ENCODE measurements at places on chromosomes 4 and X.

DNA sequence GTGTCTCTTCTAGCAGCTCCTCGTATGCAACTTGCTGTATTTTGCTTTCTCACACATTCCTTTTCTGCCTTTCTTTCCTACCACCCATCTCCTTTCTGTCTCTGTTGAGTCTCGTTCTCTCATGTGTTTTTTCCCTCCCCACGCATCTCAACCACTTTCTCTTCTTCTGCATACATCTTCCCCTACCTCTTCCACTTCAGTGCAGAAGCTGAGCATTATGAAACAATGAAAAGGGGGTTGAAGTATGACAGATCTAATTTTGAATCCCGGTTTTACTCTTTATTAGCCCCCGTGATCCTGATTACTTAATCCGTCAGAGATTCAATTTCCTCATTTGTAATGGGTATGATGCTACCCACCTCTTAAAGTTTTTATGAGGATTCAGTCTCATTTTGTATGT lies 7.3 kb downstream of the FAM241A start:
- no peak for DNase-seq

DNA sequence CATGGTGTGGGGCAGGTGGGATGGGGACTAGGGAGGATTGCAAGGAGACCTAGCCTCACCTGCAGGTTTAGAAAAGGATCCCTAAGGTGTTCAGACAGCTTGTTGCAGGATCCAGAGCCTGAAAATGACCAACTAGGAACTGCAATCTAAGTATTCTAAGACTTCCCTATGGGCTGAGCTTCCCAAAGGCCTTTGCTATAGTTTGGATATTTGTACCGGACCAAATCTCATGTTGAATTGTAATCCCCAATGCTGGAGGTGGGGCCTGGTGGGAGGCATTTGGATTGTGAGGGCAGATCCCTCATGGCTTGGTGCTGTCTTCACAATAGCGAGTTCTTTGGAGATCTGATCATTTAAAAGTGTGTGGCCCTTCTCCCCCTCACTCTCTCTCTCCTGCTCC lies 52.1 kb downstream of the GPC3 start:
- DNase-seq: no peak

- no peak for DNase-seq
These were observed 2.9 kb downstream of the TBL1X start for GRCh38 chrX:9467751-9468150.

DNA sequence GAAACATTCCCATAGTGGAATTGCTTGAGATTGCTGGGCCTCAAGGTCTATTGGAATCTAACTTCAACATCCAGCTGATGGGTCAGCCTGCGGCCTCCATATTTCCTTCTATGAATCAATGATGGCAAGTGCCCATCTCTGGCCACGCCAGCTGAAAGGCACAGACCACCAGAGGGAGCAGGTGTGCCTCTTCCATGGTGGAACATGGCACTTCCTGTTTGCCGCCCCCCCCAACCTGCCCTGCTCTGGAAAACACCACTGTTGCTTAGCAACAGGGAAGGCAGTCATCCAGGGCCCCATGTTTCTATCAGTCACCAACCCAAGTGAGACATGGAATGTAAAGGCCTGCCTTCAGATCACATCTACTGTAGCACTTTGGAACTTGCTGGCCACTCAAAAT lies 11.6 kb downstream of the PAGE4 start:
- peak; percentile 84 for DNase-seq

DNA sequence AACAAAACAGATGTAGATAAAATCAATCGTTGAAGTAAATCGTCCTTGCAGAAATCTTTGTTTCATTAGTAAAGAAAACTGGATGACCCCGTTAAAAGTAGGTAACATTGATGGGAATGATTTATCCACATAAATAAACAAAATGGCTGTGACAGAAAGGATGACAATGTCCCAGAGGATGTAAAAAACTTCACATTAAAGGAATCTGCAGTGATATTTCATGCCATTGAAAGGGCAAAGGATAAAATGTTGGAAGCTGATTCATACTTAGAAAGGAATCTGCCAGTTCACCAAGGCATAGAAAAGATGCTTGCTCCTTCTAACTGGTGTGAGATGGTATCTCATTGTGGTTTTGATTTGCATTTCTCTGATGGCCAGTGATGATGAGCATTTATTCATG lies 24.2 kb upstream of the EPGN start:
- no peak for DNase-seq

DNA sequence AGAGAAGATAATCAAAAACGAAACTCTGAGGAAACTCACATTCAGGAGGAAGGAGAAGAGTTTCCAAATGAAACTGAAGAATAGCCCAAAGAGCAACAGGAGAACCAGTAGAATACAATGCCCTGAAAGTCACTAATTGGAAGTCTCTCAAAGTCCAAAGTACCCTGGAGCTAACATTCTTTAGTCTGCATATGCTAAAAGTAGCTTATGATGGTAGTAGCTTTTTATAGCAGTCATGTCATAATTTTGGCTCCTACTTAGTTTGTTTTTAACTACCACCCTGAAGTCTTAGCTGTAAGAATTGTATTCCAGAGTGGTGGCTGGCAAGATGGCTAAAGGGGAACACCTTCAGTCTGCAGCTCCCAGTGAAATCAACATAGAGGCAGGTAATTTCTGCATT lies 100.3 kb upstream of the FGF16 start:
- DNase-seq: no peak

DNA sequence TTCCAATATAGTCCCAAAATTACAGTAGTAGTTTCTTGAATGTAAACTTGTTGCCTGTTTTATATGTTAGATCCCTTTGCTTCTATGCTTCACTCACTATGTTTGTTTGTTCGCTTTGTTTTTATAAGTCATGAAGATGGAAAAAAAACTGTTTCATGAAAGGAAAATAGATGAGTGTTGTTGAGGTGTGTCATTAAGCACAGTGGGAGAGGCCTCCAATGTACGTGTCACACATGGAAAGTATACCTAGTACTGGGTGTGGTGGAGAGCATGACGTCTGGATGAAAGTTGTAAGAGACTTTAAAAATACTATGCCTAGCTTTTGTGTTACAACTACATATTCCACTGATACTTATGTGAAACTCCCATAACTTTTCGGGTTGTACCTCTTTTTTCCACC lies 28.4 kb downstream of the PLS3 start:
- no peak for DNase-seq

DNA sequence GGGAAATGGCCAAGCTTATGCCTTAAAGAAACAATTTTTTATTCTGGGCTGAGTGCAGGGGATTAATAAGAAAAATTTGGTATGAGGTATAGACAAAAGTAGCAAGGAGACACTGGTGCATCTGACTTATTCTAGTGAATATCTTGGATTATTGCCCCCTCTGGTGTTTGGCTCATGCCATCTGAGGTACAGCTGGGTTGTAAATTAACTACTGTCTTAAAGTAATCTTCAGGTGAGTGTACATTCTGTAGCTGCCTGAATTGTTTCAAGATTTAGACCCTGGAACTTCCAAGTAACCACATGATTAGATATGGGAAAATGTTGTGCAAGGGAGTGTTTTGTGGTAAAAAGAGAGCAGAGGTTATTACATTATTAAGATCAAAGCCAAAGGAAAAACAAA lies 988.7 kb downstream of the FAM133A start:
- no peak for DNase-seq

- DNase-seq: no peak
These were observed 2.2 kb downstream of the PDE6B start for GRCh38 chr4:627347-628125.

DNA sequence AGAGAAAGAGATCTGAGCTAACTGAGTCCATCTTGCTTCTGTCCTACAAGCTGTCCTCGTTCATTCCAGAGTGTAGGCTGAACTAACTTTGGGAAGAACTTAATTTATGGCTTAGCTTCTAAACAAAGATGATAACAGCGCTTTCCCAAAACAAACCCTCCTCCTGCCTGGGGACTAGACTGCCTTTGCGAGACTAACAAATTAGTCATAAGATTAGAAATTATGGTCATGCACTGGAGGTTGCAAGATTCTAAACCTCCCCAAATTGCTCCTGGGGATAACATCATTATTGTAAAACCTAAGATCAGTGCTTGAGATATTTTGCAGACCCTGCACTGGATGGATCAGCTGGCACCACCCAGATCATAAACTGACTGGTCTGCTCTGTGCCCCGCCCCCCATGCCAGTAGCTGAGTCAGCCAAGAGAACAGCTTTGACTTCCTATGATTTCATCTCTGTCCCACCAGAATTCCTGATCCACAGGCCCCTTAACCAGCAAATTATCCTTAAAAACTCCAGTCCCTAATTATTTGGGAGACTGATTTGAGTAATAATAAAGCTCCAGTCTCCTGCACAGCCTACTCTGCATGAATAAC lies 883.3 kb downstream of the TRIML1 start:
- DNase-seq: no peak

GRCh38 chrX:71540801-71541200 lies 7.9 kb downstream of the OGT start:
- no peak for DNase-seq

DNA sequence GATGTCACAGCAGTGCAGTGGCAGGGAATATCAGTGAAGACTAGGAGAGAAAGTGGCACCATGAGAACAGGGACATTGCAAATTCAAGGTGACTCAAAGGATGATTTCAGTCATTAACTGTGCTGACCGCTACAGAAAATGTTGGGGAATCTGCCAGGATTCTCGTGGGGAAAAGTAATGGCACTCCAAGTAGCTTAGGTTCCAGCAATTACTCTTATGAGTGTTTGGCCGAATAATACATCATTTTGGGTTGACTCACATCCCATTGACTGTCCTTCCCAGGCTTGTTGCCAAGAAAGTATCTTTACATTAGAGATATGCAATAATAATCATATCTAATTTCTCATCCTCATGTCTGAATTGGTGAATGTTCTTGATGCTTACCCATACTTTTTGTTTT lies 1411.1 kb upstream of the PCDH7 start:
- no peak for DNase-seq

DNA sequence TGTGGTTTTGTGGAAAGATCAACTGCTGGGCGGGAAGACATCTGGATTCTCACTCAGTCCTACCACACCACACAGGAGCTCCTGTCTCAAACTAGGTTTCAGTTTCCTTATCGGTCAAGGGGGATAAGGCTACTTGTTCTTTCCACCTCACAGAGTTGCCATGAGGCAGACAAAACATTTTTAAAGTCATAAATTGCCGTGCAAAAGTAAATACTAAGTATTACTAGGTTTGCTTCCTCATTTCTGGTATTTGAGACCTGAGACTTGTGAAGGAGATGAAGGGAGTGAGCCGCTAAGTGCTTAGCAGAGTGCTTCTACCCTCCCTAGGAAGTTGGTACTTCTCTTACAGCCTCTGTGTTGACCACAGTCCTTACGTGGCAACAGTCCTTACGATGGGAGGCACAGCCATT lies 1.5 kb downstream of the LAP3 start:
- no peak for DNase-seq

DNA sequence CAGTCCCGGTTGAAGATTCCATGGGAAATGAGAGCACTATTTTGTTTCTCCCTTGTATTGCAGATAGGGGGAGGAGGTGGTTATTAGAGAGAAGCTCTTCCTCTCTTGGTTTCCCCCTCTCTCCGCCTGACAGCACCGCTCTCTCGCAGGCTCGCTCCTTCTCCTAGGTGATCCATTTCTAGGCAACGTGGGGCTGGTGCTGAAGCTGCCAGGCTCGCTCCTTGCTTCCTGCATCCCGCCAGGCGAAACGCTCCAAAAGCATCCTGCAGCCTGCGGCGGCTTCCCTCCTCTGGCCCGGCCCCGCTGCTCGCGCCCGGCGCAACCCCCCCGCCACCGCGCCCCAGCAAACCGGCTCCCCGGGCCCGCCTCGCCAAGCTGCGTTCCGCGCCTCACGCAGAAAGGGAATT lies at the start of gene GRID2:
TSS of gene GRID2 (plus strand) at position 346 of the 407 bp plus-strand sequence.
- peak; percentile 54 for DNase-seq

- peak; percentile 32 for DNase-seq
These were observed 4.0 kb downstream of the DCLK2 start for GRCh38 chr4:150082241-150082640.

GRCh38 chr4:105666693-105667092 lies 41.8 kb downstream of the INTS12 start:
- DNase-seq: peak; percentile 4

DNA sequence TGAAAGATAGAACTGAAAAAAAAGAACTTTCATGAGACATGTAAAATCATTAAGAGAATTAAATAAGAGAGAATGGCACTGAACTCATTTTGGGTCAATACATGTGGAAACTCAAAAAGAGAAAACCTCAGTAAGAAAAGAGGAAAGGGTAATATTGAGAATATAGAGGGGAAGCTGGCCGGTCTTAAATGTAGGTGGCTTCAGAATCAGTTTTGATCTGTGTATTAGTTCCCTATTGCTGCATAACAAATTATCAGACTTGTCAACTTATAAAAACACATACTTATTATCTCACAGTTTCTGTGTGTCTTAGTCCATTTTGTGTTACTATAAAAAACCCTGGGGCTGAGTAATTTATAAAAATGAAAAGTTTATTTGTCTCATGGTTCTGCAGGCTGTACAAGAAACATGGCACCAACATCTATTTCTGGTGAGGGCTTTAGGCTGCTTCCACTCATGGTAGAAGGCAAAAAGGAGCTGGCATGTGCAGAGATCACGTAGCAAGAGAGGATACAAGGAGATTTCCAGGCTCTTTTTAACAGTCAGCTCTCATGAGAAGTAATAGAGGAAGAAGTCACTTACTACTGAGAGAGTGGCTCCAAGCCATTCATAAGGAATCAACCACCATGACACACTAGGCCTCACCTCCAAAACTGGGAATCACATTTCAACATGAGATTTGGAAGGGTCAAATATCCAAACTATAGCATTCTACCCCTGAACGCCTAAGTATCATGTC lies 29.6 kb downstream of the SATL1 start:
- DNase-seq: no peak

- DNase-seq: no peak
These were observed 28.5 kb downstream of the EGFL6 start for GRCh38 chrX:13597874-13598273.

- no peak for DNase-seq
These were observed 851.2 kb downstream of the ADGRL3 start for GRCh38 chr4:62051332-62051731.

GRCh38 chrX:141176586-141177451 lies at the start of gene LDOC1:
LDOC1 (minus strand) TSS chrX:141177129; CDS start chrX:141177021, 108 bp downstream.
- peak; percentile 91 for DNase-seq

DNA sequence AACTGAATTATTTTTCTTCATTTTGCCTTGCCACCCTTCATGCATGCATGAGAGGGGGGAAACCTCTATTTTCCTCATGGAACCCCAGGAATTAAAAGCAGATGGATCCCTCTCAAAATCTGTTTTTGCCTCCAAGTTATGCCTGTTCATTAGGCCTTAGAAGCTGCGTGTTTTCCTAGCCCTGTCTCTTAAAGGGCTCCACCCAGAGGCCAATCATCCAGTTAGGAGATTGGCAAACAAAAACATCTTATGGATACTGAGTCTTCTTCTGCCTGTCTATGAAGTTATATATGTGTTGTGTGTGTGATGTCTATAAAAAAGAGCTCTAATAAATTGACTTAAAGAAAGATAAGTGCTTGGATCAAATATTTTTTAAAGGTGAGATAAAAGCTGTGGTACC lies 142.9 kb downstream of the ANAPC10 start:
- DNase-seq: no peak

All from NCI-H345 (cell line).